Ascending aorta (tissue), 2 donors: ENCODE measurements at places on chromosomes 1 and 21. TPM values are rescaled to one million over a fixed set of nuclear protein-coding genes. Genes with fewer than 3 reads are reported as not detected.
A peak's percentile ranks its signal among the peaks of the same experiment; 100 is the strongest.

The S100A14 gene
- 1.5 TPM for total RNA-seq

- no peaks in the 10 kb centered on the region for H3K27me3 ChIP-seq
- no peaks in the 10 kb centered on the region for H3K4me1 ChIP-seq
Observed at GRCh38 chr1:214525535-214526019, 25.8 kb downstream of the PTPN14 start.

GRCh38 chr1:180912211-180912800 is 391 bp upstream of the KIAA1614 start:
- H3K4me1 ChIP-seq, result peaks cover 8% of the 10 kb centered on the region
- H3K36me3 ChIP-seq, result peaks cover 4% of the 10 kb centered on the region
- H3K27ac ChIP-seq, result peak overlapping the region; percentile 86

- no peaks in the 10 kb centered on the region for H3K27me3 ChIP-seq
- no peak overlapping the region for H3K27ac ChIP-seq
- no peak for DNase-seq
- H3K4me1 ChIP-seq, result no peaks in the 10 kb centered on the region
Observed at GRCh38 chr1:115356356-115356755, 18.3 kb upstream of the NGF start.

- peaks cover 79% of the 10 kb centered on the region for H3K36me3 ChIP-seq
- H3K27ac ChIP-seq, result no peak overlapping the region
- DNase-seq, result no peak
- no peaks in the 10 kb centered on the region for H3K27me3 ChIP-seq
- H3K4me3 ChIP-seq, result no peak overlapping the region
Observed at GRCh38 chr1:16446116-16446515, 5.6 kb downstream of the NECAP2 start.

DNA sequence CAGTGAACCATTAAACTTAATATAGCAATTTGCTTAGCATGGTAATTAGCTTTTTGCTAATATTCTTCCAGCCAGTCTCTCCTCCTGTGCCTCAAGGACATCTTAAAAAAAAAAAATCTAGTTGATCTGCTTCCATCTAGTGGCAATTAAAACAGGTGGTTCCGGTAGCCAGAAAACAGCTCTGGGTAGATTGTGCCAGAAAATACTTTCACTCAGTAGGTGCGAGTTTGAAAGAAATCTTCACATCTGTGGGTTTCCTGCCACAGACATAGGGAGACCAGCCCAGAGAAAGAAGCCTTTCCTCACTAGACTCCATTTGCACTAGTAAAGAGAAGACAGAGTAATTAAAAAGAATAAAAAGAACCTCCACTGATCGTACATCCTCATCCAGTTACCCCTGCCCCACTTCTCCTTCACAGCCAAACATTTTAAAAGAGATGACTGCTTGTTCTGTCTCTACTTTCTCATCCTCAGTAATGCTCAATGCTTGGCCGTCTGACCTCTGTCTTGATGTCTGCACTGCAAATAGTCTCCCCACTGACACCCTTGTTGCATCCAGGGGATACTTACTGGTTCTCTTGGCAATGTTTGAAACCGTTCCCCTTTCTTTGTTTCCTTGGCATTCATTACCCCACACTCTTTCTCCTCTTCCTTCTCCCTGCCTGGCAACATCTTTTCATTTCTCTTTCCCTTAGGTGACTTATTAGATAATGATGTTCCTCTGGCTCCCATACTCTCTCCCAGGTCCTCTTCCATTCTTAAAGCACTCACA is 16.9 kb downstream of the SELL start:
- H3K27ac ChIP-seq, result no peak overlapping the region
- no peak for DNase-seq
- no peak overlapping the region for H3K4me3 ChIP-seq

The AQP10 gene
- total RNA-seq, result not detected

- H3K4me3 ChIP-seq, result no peak overlapping the region
- H3K36me3 ChIP-seq, result no peaks in the 10 kb centered on the region
- no peak overlapping the region for H3K27ac ChIP-seq
Observed at GRCh38 chr1:113168946-113169345, 95.9 kb downstream of the LRIG2 start.

The MACF1 gene
- total RNA-seq, result 279 TPM

DNA sequence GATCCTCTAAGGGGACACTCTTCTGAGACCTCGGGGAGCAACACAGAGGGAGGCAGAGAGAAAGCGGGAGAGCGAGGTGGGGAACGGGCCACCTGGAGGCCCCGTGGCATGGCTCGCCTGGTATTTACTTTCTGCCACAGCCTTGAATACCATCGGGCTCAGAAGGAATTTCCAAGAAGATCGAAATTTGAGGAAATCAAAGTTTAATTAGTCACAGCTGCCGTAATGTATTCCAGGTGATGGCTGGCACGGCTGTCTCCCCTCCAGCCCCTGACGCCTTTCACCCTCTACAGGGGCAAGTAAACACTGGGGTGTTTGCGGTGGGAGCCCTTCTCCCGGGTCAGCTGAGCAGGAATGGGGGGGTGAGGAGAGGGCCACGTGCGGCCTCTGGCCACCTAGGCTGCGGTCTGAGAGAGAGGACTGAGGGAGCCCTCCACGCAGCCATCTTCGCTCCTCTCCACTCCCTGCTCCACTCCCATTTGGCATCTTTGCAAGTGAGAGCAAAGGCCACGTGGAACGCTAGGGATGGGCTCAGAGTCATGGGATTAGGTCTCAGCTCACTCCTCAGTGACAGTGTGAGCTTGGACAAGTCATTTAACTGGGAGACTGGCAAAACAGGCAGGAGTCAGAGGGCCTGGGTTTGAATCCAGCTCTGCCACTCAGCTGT is 125.2 kb downstream of the SYF2 start:
- H3K4me3 ChIP-seq, result no peak overlapping the region
- H3K27me3 ChIP-seq, result no peaks in the 10 kb centered on the region
- H3K27ac ChIP-seq, result no peak overlapping the region
- DNase-seq, result no peak
- H3K36me3 ChIP-seq, result no peaks in the 10 kb centered on the region

GRCh38 chr1:7432900-7433380 is 338.2 kb upstream of the VAMP3 start:
- H3K27ac ChIP-seq, result no peak overlapping the region
- H3K27me3 ChIP-seq, result no peaks in the 10 kb centered on the region
- no peaks in the 10 kb centered on the region for H3K4me1 ChIP-seq
- no peak overlapping the region for H3K4me3 ChIP-seq

DNA sequence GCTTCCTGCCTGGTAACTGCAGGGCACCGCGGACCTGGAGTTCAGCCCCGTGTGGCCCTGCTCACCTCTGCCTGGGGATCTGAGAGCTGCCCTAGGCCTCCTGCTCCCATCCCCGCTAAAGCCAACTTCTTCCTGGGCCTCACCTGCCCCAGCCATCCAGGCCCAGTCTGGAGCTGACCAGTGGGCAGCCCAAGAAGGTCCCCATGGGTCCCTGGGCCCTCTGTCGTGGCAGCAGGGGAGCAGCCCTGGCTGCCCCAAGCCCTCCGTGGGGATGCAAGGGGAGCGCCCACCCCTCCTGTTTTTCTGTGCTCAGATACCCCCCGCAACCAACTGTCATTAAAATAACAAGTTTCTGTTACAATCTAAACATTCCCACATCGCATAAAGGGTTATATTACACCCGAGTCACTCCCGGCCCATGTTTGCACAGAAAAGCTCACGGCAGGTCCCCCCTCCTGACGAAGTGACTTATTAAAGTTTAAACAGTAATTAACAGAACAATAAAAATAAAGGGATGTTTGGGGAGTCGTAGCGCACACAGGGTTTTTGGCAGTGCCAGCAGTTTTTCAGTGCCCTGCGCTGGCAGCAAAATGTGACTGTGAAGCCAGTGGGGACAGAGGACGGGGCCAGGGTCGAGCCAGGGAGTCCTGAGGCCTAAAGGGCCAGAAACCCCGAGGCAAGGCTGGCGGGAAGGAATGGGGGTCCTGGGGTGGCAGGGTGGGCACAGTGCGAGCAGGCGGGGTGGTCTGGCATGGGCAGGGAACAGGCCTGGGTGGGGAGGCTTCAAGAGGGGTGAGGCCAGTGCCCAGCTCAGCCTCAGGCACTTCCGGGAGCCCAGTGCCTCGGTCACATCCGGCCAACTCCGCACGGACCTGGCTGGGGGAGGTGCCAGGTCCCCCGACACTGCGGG is 121.5 kb downstream of the CASZ1 start:
- no peaks in the 10 kb centered on the region for H3K36me3 ChIP-seq
- H3K4me3 ChIP-seq, result no peak overlapping the region
- peak overlapping the region; percentile 65 for H3K27ac ChIP-seq
- no peaks in the 10 kb centered on the region for H3K4me1 ChIP-seq
- H3K27me3 ChIP-seq, result no peaks in the 10 kb centered on the region
- DNase-seq, result no peak

The EFHD2 gene
- 116 TPM for total RNA-seq

DNA sequence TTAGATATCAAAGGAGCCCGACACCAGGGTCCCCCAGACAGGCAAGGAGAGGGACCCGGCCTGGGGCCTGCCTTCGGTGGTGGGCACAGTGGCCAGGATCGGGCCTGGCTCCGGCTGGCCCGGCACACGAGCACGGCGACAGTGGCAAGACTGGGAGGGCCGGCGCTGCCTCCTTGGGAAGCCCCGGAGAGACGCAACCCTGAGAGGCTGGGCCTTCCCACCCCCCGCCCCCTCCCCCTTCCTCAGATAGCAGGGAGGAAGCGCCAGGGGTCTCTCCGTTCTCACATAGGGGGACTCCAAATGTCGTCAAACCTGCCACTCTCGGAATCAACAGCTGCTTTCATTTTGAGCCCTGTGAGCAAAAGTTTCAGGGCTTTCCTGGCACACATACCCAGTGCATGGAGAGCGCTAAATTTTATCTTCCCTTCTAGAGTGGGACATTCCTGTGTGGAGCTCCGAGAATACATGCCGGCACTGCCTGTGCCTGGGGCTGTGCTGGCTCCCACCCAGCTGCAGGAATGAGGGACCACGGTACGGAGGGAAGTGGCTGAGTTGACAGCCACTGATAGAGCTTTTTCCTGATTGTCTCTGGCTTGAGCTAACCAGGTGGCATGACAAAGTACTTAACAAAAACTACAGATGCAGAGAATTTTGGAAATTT is 62.4 kb downstream of the CD247 start:
- peak overlapping the region; percentile 88 for H3K27ac ChIP-seq
- H3K36me3 ChIP-seq, result no peaks in the 10 kb centered on the region
- peak overlapping the region; percentile 96 for H3K4me3 ChIP-seq
- no peak for DNase-seq
- no peaks in the 10 kb centered on the region for H3K27me3 ChIP-seq
- H3K4me1 ChIP-seq, result peaks cover 4% of the 10 kb centered on the region

DNA sequence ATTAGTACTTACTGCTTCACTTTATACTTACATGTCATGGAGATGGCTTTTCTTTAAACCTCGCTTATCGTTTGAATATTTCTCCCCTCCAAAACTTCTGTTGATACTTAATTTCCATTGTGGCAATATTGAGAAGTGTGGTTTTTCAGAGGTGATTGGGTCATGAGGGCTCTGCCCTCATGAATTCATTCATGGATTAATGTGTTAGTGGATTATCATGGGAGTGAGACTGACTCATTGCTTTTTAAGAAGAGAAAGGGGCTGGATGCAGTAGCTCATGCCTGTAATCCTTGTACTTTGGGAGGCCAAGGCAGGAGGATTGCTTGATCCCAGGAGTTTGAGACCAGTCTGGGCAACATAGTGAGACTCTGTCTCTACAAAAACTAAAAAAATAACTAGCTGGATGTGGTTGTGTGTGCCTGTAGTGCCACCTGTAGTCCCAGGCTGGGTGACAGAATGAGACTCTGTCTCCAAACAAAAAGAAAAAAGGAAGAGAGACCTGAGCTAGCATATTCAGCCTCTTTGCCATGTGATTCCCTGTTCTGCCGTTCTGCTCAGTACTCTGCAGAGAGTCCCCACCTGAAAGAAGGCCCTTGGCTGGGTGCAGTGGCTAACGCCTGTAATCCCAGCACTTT is 30.2 kb downstream of the RABGAP1L start:
- H3K27ac ChIP-seq, result no peak overlapping the region
- no peaks in the 10 kb centered on the region for H3K36me3 ChIP-seq
- DNase-seq, result no peak
- H3K4me3 ChIP-seq, result no peak overlapping the region

The LCE1E gene
- total RNA-seq, result not detected

DNA sequence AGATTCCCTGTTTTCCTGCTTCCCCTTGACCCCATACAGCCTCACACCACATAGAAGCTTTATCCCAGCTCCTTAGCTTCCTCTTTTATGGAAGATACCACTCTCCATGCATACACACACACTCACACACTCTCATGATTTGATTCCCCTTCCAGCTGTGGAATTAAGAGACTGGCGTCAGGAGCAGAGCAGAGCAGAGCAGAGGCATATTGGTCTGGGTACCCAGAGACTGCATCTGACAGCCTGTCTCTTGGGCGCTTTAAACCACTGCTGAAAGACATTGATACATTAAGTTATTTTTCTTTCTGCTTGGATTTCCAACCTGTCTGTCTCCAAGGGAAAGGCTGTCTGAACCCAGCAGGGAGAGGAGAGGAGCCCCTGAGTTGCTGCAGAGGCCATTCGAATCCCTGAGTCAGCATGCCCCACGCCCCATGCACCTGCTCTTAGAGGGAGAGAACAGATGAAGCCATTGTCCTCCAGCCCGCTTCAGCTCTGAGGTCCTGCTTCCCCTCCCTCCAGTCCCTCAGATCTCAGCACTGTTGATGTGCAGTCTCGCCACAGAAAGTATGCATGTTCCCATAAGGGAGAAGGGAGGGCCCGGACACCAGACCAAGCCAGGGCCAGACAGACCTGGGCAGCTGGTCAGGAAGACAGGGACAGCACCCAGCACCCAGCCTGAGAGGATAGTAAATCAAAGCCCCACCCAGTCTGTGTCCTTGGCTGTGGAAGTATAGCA is 66.7 kb upstream of the GJB5 start:
- no peak overlapping the region for H3K4me3 ChIP-seq
- H3K27me3 ChIP-seq, result no peaks in the 10 kb centered on the region
- H3K36me3 ChIP-seq, result no peaks in the 10 kb centered on the region
- DNase-seq, result no peak

DNA sequence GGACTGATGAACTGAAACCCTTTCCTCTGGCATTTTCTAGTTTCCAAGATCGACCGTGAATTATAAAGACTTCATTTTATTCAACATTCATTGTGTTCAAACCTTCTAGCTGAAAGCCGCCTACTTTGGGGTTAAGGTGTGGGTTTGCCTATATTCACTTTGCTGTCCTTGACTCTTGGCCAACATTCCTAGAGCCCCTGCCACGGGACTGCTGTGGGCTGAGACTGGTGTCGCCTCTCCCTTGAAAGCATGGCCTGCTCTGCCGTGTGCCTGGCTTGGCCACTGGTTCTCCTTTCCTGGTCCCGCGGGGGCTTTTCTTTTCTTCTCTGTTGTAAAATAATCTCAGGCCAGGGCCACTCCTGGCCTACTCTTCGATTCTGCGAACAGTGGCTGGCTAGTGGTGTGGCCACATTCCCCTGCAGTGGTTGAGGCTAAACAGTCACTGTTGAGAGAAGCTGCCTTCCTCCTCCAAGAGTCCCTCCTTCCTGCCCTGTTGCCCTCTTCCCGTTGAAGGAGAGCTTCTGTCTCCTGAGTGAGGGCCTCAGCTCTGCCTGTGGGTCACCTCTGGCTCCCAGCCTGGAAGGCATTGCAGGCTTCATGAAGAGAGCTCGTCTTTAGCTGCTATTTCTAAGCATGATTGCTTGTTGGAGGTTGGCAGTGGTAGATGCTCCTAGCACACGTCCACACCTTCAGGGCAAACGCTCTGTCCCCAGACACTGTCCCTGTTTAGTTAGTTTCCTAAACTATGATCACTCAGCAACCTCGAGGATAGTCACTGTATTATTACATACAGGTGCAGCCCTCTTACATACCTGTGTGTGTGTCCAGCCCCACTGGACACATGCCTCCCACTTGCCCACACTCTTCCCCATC is 80.5 kb downstream of the GALNT2 start:
- H3K27me3 ChIP-seq, result no peaks in the 10 kb centered on the region
- H3K4me3 ChIP-seq, result peak overlapping the region; percentile 20
- no peak for DNase-seq
- peaks cover 48% of the 10 kb centered on the region for H3K4me1 ChIP-seq
- H3K36me3 ChIP-seq, result no peaks in the 10 kb centered on the region
- peak overlapping the region; percentile 67 for H3K27ac ChIP-seq

GRCh38 chr1:95966866-95967265 is 732.9 kb downstream of the RWDD3 start:
- no peaks in the 10 kb centered on the region for H3K4me1 ChIP-seq
- no peaks in the 10 kb centered on the region for H3K27me3 ChIP-seq
- H3K36me3 ChIP-seq, result no peaks in the 10 kb centered on the region
